B cell (primary cell): ENCODE measurements at places on chromosomes 7 and 10. TPM values are rescaled to one million over a fixed set of nuclear protein-coding genes. Genes with fewer than 3 reads are reported as not detected.

The DRGX gene
- total RNA-seq = not detected in 2 replicates

The TEX47 gene
- not detected in 2 replicates for total RNA-seq

The MKI67 gene
- total RNA-seq = 0.47 and 0.58 TPM in 2 replicates

The LRRC4 gene
- 1.2 and 1.5 TPM in 2 replicates for total RNA-seq

The INPP5A gene
- total RNA-seq = 87.8 and 93.9 TPM in 2 replicates

The ARHGAP22 gene
- 2.0 and 4.5 TPM in 2 replicates for total RNA-seq

The UNCX gene
- total RNA-seq = not detected in 2 replicates

The LOXL4 gene
- not detected in 2 replicates for total RNA-seq

The PRRT4 gene
- total RNA-seq = 0.20 TPM in 1 of 2 replicates, not detected in the other

The NUTM2B gene
- total RNA-seq = 0.80 and 1.3 TPM in 2 replicates

The ANK3 gene
- 21.6 TPM in 2 replicates for total RNA-seq

The AEBP1 gene
- total RNA-seq = 36.7 and 41.0 TPM in 2 replicates

The WIPF3 gene
- total RNA-seq = not detected in 2 replicates

The PRSS2 gene
- not detected in 2 replicates for total RNA-seq

The UNC5B gene
- not detected in 2 replicates for total RNA-seq

The FAM13C gene
- total RNA-seq = not detected in 2 replicates

The FRAT1 gene
- total RNA-seq = 25.3 and 27.8 TPM in 2 replicates

The FAM25C gene
- total RNA-seq = not detected in 2 replicates

The ENKUR gene
- total RNA-seq = not detected in 2 replicates

The FZD1 gene
- 0.49 and 0.56 TPM in 2 replicates for total RNA-seq

The GJD4 gene
- not detected in 2 replicates for total RNA-seq

The ETV1 gene
- total RNA-seq = not detected in 2 replicates

The HMX2 gene
- total RNA-seq = not detected in 2 replicates

The NOS3 gene
- 0.39 TPM in 1 of 2 replicates, not detected in the other for total RNA-seq

The AQP1 gene
- total RNA-seq = 0.10 TPM in 1 of 2 replicates, not detected in the other

The RET gene
- 0.27 and 0.36 TPM in 2 replicates for total RNA-seq

The OPN1SW gene
- not detected in 2 replicates for total RNA-seq

The ASAH2B gene
- 1.0 TPM in 2 replicates for total RNA-seq

The UCN3 gene
- not detected in 2 replicates for total RNA-seq

The RTKN2 gene
- total RNA-seq = 0.22 and 0.53 TPM in 2 replicates

The PARD3 gene
- total RNA-seq = not detected in 2 replicates

The GRM3 gene
- not detected in 2 replicates for total RNA-seq

The ANXA8 gene
- not detected in 2 replicates for total RNA-seq

The LHFPL3 gene
- total RNA-seq = not detected in 2 replicates

The SEPHS1 gene
- total RNA-seq = 25.3 and 29.1 TPM in 2 replicates

The UBN2 gene
- total RNA-seq = 33.4 and 36.1 TPM in 2 replicates

The DNAJC12 gene
- not detected in 2 replicates for total RNA-seq

The SPDYE2B gene
- total RNA-seq = not detected in 2 replicates

The TEX36 gene
- total RNA-seq = not detected in 2 replicates

The FBXO24 gene
- 1.6 and 2.2 TPM in 2 replicates for total RNA-seq

The SAP25 gene
- total RNA-seq = 46.3 and 51.7 TPM in 2 replicates

The CUZD1 gene
- total RNA-seq = 3.0 and 3.3 TPM in 2 replicates

The HACD1 gene
- 1.1 and 1.6 TPM in 2 replicates for total RNA-seq

The ANKRD7 gene
- 0.61 TPM in 1 of 2 replicates, not detected in the other for total RNA-seq

The STEAP1 gene
- total RNA-seq = 0.32 TPM in 1 of 2 replicates, not detected in the other

The JAKMIP3 gene
- total RNA-seq = 0.17 and 0.19 TPM in 2 replicates

The HTR5A gene
- total RNA-seq = not detected in 2 replicates

The SYT15 gene
- 0.94 and 1.1 TPM in 2 replicates for total RNA-seq

The VWC2 gene
- not detected in 2 replicates for total RNA-seq

The TMEM213 gene
- not detected in 2 replicates for total RNA-seq

The CACNA2D1 gene
- total RNA-seq = not detected in 2 replicates

The GSDME gene
- total RNA-seq = 10.6 and 11.9 TPM in 2 replicates

The VENTX gene
- total RNA-seq = not detected in 2 replicates

The ERVW-1 gene
- total RNA-seq = not detected in 2 replicates

The CDK5 gene
- total RNA-seq = 8.2 and 8.9 TPM in 2 replicates

The SORCS3 gene
- total RNA-seq = not detected in 2 replicates

The ANAPC16 gene
- 128 and 132 TPM in 2 replicates for total RNA-seq
